ENCODE measurements at places on chromosomes 12 and 14.

- no peak for DNase-seq
Measured at GRCh38 chr14:71804992-71805391, 127.2 kb upstream of the RGS6 start.

DNA sequence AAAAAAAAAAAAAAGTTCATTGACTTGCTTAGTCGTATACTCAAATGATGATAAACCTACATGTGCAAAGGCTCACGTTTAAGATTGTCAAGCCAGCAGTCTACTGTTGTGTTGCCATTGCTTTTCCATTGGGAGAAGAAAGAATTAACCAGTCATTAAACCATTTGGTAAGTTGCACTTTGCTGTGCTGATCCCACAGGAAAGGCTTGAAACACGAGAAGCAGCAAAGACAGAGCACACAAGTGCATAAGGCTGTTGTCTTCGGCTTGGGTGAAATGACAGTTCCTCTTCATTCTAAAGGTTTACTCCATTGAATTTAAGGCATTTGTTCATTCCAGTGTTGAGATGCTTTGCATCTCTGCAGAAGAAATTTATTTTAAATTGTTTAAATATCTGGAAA, 50.1 kb downstream of the ZC3H14 start:
- DNase-seq: no peak

- DNase-seq: no peak
Measured at GRCh38 chr14:56273951-56274350, 155.7 kb downstream of the PELI2 start.

DNA sequence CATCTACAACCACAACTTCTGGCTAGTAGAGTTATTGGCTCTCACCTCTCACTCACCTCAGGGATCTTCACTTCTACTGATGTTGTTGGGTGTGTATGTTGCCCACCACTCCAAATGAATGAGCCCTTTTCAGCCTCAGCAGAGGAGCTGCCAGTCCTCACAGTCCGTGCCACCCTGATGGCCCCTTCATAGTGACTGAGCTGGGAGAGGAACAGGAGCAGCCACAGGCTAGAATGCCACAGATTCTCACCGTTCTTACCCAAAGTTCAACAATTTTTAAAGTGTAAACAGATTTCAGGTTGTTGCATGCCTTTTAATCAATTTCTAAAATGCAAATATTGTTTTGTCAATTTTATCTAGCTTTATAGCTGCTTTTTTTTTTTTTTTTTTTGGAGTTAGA, 74.5 kb upstream of the DNM1L start:
- no peak for DNase-seq

DNA sequence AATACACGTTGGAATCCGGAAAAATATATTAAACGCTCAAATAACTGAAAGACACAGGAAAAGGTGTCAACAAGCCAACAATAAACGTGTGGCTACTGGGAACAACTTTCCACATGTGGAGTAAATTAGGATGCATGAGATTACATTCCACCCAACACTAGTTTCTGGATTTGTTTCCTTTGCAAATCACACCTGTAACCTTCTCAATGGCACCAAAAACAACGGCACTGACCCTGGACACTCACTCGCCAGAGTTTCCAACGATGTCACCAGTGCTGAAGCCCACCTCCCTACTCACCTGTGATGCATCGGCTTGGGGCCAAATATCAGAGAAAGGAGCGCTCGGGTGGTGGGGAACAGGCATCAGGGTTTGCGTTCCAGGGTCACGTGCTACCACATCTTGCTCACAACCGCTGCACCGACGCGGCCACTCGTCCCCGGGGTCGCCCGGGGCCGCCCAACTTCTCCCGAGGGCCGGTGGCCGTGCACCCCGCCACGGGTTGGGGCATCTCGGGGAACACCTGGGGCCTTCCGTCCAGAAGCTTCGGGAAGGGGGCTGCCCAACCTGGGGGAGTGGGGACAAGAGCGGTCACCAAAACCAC, 629 bp downstream of the PRDM4 start:
- peak; percentile 34 for DNase-seq

Measured in GM10248 (cell line).